CD8-positive, alpha-beta memory T cell (primary cell): ENCODE measurements at places on chromosomes 6 and 20.

DNA sequence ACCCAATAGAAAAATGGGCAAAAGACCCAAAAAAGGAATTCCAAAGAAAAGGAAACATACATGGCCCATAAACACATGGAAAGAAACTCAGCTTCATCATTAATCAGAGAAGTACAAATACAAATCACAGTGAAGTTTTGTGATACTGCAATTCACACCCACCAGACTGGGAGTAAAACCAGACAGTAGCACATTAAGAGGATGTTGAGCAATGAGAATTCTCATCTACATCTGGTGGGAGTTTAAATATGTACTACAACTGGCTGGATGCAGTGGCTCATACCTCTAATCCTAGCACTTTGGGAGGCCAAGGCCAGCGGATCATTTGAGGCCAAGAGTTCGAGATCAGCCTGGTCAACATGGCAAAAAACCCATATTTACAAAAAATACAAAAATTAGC lies 125.7 kb upstream of the PHACTR1 start:
- no peak for DNase-seq

GRCh38 chr20:34355427-34355826 lies 7.6 kb upstream of the ITCH start:
- no peak for DNase-seq

DNA sequence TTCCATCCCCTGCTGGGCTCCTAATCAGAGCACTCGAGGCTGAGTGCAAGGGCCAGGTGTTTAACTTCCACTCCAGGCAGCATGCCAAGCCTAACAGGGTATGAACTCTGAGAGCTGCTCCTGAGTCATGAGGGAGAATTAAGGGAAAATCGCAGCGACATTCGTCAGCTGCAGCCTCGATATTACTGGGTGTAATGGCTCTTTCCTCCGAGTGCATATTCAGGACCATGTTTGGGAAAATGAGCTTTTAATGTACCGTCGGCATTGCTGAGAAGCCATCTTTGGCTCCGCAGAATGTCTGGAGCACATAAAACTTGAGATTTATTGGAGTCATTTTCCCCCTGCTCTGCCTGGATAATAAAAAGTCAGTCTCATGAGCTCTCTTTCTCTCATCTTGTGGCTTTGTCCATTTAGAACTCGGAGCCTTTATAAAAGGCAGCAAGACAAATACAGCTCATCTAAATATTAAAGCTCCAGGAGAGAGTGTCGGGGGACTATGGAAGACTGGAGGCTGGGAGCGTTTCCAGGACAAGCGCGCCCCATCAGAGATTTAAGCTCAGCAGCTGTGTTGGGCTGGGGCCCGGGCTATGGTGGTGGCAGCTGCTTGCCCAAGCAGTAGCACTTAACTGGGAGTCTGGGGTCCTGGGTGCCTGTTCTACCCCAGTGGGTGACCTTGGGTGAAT lies 103.7 kb downstream of the TOX2 start:
- DNase-seq: no peak

GRCh38 chr20:34622821-34623451 lies 54.0 kb downstream of the PIGU start:
- DNase-seq: no peak

- no peak for DNase-seq
These were observed 17.8 kb upstream of the RSPO3 start for GRCh38 chr6:127100510-127101140.

GRCh38 chr6:23929201-23929600 lies 196.8 kb upstream of the NRSN1 start:
- DNase-seq: no peak

DNA sequence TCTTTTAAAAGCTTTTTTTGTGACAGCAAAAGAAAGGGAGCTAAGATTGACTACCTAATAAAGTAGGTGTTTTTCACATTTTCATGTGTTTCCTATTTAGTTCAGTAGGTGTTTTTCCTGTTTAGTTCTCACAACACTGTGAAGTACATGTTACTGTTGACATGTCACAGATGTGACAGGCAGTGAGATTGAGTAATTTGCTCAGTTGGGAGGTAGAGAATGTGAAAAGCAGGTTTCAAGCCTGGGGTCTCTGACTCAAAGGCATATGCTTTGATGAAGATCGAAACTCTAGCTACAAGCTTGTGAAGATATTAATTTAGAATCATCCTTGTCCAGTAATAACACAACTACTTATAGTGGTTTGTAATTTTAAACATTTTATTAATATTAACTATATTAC lies 43.1 kb downstream of the SLX4IP start:
- DNase-seq: no peak

DNA sequence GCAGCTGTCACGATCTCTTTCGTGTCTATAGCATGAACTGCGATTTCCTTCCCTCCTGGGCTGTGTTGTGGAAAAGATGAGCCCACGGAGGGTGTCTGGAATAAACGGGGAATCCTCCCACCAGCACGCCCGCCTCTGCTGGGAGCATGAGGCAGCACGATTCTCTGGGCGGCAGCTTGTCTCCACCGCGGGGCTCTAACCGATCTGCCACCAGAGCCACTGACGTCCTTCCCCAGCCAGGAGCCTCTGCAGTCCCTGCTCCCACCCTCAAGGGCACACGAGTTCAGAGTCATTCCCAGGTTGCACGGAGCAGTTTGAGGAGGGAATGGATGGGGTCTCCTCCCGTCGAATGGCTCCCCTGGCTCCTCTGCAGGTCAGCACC lies 197.6 kb downstream of the DLL1 start:
- DNase-seq: no peak

DNA sequence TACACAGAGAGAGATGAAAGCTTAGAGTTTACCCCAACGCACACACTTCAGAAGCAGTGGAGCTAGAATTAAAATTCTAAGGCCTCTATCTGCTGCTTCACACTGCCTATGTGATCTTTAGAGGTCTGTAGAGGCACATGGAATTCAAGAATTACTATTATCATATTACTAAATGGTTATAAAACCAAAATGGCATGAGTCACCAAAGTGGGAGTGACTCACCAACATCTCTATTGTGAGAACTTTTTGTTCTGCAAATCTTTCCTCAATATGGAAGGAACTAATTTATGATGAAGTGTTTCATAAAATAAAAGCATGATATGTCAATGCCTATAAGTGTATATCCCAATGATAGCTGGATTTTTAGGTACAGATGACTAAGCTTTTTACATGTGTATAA lies 28.5 kb upstream of the TMEM244 start:
- no peak for DNase-seq

DNA sequence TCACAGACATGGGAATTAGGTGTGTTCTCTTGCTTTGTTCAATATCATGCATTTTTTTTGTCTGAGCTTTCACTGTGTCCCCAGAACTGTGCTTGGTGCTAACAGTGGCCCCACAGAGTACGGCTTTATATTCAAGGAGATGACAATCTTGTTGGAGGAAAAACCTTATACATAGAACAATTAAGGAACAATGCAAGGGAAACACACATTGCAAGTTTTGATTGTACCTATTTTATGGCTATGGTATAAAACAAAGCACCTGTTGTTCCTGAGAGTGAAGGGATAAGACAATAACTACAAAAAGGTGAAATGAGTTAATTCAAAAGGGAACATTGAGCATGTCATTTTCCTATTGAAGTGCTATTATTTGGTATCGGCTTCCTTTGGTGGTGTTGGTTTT lies 143.9 kb upstream of the ESR1 start:
- DNase-seq: no peak

- no peak for DNase-seq
These were observed 1042.2 kb downstream of the EPHA7 start for GRCh38 chr6:92377137-92377536.

- no peak for DNase-seq
These were observed 143.1 kb downstream of the ADGRG6 start for GRCh38 chr6:142444881-142445301.

GRCh38 chr20:16209357-16209756 lies 363.9 kb downstream of the KIF16B start:
- no peak for DNase-seq

- no peak for DNase-seq
These were observed 85.1 kb upstream of the SNAP25 start for GRCh38 chr20:10133532-10133931.

- no peak for DNase-seq
These were observed 840.0 kb downstream of the FRK start for GRCh38 chr6:115220551-115221159.

DNA sequence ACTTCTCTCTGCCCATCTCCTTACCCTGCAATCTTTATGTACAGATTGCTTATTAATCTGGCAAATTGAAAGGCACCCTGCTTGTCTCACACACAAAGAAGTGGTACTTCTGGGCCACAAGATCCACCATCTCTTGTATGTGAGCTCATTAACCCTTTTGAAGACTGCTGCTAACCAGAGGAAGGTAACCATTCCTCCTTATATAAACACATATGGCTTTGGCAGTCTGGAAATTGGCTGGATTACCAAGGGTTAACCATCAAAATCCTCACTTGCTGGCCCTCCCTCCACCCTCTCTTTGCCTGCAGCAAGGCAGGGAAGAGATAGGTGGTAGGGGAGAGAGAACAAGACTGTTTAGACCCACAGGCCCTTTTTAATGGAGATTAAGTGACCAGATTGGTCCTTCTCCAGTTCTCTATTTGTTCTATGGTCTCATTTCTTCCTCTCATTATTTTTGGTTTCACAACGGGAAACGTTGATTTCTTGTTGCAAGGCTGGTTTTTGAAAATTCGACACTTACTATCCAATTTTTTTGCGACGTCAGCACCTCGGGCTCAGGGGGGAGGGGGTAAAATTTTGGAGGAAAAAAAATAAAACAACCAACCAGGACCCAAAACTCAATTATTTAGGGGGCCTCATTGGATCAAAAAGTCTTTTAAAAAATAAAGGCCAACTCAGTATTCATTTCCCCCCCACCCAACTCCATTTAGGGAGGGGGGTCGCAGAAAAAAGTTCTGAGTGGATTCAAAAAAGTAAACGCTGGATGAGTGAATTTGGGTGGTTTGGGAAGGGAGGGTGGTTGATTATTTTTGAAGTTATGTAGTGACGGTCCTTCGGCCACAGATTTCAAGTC lies 859 bp downstream of the PPP1R10 start:
- DNase-seq: peak; percentile 64

DNA sequence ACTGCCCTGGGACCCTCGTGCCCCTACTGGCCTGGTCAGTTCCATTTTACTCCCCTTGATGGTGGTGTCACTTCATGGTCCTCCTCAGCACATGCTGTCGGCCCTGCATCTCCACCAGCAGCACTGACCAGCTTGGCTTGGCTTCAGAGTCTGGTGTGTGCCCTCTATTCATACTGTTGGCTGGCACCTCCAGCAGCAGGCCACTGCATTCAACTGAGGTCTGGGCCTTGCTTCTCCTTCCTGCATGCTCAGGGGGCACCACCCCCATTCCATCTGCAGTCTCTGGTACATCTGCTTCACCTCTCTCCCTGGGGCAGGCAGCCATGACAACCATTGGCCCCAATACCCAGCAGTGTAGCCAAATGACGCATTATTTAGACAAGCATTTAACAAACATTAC lies 155.9 kb downstream of the SLC24A3 start:
- DNase-seq: no peak

- DNase-seq: no peak
These were observed 135.3 kb downstream of the AKAP7 start for GRCh38 chr6:131270534-131270933.
